ENCODE measurements at places on chromosomes 1 and 21.

GRCh38 chr1:201982623-201983379 lies at the start of gene RNPEP:
Gene RNPEP (plus strand): TSS chr1:201982648. CDS start chr1:201982667, 19 bp downstream.
- peak; percentile 92 for DNase-seq

DNA sequence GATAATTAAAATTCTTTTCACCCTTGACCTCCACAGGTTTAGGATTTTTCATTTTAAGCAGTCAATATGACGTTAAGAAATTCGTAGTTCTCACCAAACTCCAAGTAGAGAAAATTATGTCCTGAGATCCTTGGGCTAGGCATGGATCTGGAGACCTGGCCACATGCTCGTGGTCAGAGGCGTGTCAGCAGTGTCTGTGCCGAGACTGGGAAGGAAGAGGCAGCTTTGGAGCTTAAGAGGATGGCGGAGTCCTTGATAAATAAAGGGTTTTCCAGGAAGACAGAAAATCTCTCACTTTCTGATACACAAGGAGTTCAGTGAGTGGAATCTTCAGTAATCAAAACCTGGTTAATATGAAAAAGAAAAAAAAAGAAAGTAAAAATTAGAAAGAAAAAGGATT lies 17.0 kb downstream of the RHOU start:
- DNase-seq, result no peak

DNA sequence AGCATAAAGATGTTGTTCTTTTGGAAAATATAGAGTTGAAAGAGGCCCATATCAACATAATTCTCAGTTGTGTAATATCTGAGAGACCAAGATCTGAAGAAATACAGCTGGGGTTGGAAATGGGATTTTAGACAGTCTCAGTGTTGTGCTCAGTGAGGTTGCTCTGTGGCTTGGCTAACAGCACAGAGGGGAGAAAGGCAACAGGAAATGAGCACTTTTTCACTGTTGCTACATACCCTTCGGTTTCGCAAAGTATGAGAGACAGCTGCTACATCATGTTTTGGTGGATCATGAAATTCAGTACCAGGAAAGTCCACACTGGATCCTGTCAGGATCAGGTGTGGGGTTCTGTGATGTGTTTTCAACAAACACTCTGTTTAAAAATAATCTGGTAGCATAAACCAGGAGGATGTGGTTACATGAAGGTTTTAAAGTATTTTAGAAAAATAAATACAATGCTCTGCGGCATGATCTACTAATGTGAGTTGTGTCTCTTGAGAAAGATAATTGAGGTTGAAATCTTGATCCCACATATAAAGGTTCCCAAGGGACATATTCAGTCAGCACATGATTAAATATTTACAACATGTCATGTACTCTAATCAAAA lies 7.0 kb upstream of the GPR88 start:
- peak; percentile 36 for DNase-seq

GRCh38 chr1:214838351-214838750 lies 235.4 kb downstream of the CENPF start:
- no peak for DNase-seq

DNA sequence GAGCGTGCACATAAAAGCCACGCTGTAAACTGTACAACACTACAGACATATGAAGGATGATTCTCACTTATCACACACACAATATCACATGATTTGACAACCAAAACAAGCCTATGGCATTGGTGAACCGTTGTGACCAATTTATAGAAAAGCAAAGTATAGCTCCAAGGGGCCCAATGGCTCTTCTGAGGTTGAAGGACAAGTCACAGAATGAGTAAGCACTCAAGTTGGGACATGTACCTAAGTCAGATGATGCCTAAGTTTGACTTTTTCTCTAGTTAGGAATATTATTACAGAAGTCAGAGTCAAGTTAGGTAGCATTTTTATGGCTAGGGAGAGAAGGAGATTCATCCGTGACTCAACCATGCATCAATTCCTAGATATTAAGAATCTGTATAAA lies 45.7 kb downstream of the PLPP3 start:
- DNase-seq, result no peak

DNA sequence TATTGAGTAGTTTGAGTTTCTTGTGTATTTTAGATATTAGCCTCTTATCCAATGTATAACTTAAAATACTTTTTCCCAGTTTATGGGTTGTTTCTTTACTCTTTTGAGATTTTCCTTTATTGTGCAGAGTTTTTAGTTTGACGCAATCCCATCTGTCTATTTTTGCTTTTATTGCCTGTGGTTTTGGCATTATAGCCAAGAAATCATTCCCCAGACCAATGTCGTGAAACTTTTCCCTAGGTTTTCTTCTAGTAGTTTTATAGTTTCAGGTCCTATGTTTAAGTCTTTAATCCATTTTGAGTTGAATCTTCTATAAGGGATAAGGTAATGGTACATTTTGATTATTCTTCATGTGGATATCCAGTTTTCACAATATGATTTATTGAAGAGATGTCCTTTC lies 87.6 kb downstream of the LEPR start:
- DNase-seq, result no peak

- no peak for DNase-seq
Measured at GRCh38 chr1:90512441-90512840, 204.7 kb downstream of the BARHL2 start.

DNA sequence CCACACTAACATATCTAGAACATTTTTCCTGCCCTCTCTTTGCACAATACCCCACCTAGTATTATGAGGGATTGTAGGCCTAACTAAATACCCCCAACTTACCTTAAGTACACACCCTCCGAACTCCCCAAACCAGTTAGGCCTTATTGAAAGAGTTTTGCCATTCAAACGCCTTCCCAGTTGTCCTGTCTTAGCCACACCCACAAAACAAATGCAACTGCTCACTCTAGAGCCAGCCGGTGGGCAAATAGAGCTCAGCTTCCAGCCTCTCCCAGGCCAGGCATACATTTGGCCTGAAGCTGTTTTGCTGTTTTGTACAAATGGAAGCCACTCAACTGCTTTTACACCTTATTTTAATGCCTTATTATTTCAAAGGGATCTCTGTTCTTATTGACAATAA lies 224.2 kb upstream of the RUNX1 start:
- DNase-seq, result no peak

DNA sequence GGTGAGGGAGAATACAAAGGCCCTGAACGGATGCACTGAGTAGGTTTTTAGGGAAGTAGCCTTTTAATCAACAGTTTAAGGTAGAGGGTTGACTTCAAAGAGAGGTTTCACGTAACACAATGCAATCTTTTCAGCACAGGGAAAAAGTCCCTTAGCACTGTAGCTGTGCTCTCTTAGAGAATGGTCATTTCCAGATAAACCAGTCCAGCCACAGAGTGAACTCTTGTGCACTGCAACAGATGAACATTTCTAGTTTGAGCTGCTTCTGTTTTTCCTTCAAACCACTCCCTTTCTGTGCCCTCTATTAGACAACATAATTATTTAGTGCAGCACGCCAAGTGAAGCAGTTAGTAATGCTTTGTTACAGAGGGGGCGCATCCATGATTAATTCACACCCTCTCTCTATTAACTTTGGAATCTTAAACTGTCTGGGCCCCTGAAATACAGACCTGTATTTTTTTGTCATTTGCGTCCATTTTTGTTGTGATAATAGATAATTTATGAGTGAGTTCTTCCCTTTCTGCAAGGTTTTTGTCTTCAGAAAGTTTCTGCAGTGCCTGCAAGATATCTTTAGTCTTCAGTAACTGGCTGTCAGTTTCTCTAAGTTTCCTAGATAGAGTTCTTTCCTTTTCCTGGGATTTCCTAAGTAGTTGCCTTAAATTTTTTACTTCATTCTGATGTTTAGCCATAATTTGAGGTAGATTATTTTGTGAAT lies 22.9 kb downstream of the LCA5L start:
- DNase-seq, result peak; percentile 40

DNA sequence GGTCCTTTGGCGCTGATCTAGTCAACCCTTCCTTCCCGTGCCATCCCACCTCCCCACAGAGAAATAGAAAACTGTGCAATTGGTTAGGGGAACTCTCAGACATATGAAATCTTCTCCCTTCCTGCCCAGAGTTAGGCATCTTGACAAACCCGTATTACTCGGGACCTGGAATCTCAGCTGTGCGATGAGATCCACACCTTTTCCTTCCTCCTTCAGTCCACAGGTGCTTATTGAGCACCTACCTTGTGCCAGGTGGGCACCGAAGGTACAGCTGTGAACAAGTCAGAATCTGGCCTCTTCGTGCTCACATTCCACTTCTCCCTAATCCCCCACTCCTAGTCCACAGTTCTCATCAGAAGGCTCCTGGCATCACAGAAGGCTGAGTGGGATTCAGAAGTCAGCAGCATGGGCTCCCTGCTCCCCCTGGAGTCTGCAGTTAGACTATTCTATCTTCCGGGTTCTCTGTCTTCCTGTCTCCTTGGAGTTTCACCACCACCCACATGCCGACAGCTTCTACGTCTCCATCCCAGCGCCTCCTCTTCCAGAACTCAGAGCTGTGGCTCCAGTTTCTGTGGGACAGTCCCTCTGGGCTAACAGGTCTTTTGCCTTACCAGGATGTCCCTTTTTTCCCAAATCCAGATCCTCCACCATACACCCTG lies 23.0 kb downstream of the KNCN start:
- no peak for DNase-seq

DNA sequence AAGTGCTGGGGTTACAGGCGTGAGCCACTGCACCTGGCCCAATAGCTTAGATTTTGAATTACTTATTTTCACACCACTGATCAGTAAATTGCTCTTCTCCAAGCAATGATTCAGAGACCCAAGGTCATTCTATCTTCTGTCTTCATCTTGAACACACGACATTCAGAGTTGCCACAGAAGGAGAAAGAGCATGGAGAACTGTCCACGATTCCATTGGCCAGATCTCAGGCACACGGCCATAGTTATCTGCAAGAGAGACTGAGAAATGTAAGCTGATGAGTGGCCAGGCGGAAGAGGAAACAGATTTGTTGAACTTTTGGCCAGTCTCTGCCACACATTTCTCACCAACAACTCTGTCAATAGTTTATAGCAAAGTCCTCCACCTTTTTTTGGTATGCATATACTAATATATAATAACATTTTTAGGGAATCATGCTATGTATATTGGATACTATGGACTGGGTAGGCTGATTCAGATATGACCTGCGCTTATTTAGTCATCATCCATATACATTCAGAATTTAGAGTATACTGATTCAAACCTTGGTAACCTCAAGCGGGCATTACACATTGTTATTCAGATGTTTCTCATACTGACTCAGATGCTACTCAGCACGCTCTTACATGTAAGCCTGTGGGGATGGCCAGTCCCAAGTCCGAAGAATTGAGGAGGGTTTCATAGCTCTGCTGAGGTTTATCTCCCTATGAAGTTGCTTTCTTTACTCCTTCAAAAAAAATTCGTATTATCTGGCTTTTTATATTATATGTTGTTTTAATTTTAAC lies 25.5 kb upstream of the CAP1 start:
- DNase-seq, result no peak

DNA sequence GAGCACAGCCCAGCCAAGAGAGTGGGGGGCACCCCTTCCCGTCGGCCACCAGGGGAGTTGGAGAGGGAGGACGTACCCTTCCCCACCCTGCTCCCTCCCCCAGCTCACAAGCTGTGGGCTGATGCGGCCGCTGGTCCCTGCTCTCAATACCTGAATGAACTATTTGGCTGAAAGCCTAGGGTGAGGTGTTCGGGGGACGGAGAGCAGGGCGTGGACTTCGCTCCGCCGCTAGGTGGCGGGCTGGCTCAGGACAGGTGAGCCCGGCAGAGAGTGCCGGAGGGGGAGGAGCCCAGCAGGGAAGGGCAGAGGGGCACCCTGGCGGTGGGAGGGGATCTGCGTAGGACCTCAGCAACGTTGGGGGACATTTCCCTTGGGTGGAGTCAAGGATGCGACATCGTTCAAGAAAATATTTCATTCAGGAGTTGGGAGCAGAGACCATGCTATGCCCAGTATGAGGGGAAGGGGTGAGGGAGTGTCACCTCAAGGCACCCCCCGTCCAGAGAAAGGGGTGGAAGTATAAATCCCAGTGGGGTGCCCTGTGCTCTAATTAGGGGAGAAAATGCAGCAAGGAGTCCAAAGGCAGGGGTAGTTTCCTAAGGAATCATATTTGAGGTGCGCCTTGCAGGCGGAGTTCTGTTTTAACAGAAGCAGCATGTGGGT lies 12.0 kb upstream of the RHBG start:
- DNase-seq, result peak; percentile 88

DNA sequence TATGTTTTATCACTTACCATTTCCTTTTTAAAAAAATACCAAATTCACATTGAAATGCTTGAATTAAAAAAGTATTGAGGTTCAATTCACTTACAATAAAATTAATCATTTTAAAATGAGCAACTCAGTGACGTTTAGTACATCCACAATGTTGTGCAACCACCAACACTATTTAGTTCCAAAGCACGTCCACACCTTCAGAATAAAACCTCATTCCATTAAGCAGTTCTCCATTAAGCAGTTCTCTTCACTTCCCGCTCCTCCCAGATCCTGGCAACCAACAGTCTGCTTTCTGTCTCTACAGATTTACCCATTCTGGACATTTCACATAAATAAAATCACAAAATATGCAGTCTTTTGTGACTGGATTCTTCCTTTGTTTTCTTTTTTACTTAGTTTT lies 41.3 kb downstream of the GNG4 start:
- DNase-seq, result no peak

DNA sequence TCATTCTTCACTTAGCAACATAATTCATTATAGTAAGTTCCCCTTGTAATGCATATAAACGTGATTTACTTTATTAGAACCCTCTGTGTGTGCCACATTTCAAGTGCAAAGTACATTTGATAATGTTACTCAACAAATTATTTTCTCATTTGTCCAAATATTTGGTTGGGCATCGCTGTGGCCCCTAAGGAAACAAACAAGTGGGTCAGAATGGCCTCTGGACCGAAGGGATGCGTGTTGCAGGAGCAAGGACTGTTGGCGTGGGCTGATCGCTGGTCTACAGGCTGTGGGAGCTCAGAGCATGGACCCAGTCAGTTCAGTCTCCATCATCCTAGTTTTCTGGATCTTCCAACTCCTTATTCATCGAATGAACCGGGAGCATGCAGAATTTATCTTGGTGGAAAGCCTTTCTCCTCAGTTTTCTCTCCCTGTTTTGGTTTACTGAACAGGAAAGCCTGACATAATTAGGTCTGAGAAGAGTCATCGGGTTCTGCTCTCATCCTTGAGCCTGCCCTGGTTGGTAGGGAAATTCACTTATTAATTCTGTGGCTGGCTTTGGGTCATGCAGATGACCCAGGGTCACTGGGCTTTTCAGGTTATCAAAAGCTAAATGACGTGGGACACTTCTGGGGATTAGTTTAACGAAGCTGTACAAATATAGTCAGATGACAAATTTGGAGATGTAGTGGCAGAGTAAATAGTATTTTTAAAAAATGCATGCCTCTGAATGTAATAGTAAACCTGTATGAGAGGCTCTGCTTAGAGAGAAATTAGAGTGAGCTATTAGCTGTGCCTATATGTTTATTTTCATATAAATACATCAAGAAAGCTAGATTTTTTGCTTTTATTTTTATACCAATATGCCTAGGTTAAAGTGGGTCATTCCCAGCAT lies 200.2 kb downstream of the SDCCAG8 start:
- DNase-seq, result no peak

GRCh38 chr1:185369786-185370185 lies 52.7 kb upstream of the IVNS1ABP start:
- DNase-seq, result no peak

All from GM13977 (cell line).